ENCODE measurements at places on chromosomes 2 and 18.
A peak's percentile ranks its signal among the peaks of the same experiment; 100 is the strongest.

- DNase-seq = no peak
These were observed 551.3 kb downstream of the CMPK2 start for GRCh38 chr2:6314218-6314960.

DNA sequence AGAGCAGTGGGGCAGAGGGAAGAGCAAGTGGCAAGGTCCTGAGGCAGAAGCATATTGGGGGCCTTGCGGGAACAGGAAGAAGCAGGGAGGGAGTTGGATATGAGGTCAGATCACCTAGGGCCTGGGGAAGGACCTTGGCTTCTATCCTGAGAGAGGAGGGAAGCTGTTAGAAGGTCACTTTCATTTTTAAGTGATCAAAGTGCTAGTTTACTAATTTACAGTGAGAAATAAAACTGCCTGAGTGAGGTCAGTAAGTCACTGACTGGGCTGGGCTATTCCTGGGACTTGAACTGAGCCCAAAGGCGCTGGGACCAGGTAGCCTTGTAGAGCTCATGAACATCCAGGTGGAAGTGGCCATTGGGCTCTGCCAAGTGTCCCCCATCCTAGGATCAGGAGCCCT lies 76.6 kb upstream of the B3GNT7 start:
- DNase-seq = no peak

DNA sequence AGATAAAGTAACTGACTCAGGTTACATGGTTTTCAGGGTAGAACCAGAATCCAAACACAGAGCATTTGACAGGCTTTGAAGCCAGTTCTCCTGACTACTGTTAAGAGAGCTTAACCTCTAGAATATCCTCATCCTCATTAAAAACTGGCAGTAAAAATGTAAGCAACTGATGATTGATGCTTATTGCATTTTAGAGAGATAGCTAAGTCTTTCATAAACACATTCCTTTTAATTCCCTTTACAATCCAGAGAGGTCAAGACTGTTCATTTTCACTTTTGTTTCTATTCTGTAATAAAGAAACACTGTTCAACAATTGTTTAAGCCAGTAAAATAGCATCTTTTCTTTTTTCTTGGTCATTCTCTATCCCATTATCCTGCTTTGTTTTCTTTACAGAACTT lies 53.9 kb upstream of the RAB27B start:
- peak; percentile 80 for DNase-seq

- no peak for DNase-seq
These were observed 106.8 kb upstream of the LYPD6 start for GRCh38 chr2:149223472-149224095.

DNA sequence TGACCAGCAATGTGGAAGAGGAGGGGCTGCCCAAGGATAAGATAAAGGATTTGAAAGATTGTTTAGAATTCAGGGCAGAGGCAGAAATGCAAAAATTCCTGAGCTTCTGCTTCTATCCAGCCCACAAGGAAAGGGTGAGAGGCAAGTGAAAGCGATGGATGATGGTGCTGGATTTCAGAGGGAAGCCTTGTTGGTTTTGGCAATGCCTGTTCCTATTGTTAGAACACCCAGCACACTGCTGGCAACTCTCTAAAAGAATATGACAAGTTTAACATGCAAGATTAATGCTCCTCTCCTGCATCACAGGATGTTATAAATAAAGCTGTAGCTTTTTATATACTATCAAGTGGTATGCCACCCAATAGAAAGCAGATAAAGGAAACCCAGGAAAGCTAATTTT lies 92.6 kb downstream of the ZNF385B start:
- DNase-seq = peak; percentile 59

DNA sequence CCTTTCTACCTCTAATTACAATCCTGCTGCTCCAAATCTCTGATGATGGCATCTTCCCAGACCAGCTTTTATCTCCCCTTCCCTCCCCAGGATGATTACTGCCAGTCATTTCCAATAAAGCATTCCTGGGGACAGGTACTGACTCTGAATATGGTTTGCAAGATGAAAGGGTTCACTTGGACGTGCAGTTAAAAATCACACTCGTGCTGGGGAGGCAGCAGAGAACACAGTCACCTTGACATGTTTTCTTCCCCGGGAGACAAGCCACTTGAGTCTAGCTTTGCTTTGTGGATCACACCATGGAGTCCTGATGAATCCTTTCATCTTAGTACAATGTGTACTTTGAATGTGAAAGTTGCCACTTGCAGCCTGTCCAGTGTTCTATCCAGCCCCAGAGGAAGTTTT lies 175.0 kb downstream of the ALPK2 start:
- no peak for DNase-seq

DNA sequence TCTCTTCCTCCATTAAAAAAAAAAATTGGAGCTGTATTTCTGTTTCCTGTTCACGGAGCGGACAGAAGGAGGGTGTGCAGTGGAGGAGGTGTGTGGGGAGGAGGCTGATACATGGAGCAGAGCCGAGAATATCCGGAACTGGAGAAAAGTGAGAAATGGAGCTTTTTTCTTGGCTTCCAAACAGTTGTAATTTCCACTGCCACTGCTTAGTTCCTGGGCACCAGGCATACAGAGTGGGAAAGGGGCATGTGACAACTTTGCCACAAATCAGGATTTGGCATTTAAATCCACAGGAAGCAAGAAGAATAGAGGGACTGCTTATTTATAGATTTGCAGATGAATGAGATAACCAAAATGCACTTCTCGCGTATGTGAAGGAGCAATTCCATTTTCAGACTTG lies 71.2 kb downstream of the BCL11A start:
- DNase-seq = no peak

GRCh38 chr2:160394153-160394552 lies 99.5 kb downstream of the RBMS1 start:
- DNase-seq = no peak

DNA sequence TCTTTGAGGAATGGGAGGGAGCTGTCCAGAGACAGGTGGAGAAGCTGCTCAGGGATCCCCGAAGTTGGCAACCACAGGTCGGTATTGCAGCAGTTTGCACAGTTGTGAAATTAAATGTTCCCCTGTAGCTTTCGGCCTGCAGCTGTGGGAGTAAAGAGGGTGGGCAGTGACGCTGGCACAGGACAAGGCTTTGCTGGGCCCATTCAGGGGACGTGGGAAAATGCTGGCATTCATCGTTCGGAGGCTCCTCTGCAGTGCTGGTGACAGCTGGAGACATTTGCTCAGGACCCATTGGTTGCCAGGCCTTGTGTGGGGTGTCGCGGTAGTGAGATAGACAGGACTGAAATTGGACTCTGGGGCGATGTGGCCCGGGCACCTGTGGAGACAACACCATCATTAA lies 173.7 kb downstream of the MYCN start:
- no peak for DNase-seq

- no peak for DNase-seq
These were observed 89.1 kb downstream of the MAP2 start for GRCh38 chr2:209512971-209513370.

DNA sequence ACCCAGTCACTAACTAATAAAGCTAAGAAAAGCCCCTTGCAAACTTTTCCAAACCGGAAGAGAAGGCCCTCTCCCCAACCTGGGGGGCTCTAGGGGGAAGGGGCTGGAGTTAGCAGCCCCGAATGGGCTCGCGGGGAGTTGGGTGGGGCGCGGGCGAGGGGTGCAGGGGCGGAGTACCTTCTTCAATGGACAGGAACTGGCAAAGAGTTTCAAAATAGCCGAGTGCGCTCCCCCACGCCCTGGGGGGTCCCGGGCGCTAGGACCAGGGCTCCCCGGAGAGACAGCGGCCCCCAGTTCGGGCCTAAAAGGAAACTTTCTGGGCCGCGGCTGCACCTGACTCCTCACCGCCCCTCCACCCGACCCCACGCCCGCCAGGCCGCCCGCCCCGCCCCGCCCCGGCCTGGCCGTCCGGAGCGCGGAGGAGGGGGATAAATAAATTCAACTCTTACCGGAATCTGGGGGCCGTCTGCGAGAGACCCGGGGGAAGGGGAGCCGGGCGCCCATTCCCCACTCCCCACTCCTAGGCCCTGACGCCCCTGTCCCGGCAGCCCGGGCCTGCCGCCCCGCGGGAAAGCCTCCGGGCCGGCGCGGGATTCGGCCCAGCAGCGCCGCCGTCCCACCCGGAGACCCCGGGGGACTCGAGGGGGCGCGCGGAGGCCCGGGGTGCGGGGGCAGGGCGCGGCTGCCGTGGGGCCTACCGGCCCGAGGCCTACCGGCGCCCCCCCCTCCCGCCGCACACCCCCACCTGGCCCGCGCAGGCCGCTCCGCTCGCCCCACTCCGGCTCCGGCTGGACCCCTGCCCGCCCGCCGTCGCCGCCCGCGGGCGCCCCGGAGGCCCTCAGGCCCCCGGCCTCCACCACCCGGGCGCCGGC lies 868 bp downstream of the INO80D start:
- peak; percentile 20 for DNase-seq

GRCh38 chr18:35374708-35375107 lies 2.4 kb downstream of the ZNF396 start:
- DNase-seq = no peak

- no peak for DNase-seq
These were observed 28.2 kb downstream of the PELI1 start for GRCh38 chr2:64115808-64116598.

DNA sequence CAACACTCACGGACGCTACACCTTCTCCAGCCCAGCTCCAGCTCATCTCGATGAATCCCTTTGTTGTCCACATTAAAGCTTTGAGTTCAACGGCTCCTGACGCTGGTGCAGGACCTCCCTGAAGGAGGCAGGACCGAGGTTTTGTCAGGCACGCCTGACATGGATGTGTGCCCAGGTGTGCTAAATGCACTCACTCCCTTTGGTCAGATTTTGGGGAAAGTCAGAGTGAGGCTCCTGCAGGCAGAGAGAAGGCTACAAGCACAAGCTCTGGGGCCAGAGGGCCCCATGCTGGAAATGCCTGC lies 78.6 kb downstream of the NDUFA10 start:
- DNase-seq = no peak

GRCh38 chr2:127278959-127279358 lies 15.0 kb downstream of the ERCC3 start:
- no peak for DNase-seq

DNA sequence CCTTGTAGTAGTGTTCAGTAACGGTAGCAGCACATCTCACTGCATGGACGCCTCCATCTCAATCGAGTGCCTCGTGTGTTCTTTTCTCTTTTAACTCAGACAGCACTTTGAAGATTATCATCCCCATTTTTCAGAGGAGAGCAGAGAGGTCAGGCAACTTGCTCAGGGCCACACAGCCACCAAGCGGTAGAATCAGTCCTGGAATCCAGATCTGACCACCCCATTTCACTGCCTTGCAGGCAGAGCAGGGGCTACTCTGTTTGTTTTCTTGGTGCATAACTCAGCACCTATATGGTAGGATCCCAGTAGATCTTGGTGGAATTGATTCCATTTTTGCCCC lies 129.5 kb downstream of the SMAD7 start:
- DNase-seq = no peak

DNA sequence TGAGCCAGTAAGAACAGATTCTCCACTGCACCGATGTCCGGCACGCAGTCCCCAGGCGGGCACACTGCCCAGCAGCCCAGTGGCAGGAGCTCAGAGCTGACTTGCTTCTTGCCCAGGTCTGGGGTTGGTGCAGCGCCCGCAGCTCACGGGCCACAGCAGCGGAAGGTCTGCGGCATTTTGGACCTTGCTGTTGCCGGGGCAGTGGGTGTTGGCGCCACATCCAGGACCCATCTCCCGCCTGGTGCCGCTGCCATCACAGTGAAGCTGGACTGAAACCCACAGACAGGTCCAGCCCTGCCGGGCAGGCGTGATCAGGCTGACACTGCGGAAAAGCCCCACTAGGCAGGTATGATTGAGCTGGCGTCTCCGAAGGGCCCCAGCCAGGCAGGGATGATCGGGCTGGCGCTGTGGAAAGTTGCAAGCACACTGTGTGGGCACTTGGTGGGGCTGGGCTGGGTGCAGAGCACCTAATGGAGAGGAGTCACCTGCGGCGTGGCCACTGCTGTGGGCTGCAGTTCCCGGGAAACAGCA lies 75.5 kb downstream of the SLC66A2 start:
- DNase-seq = no peak

GRCh38 chr2:105777031-105777482 lies 32.3 kb downstream of the NCK2 start:
- DNase-seq = no peak

GRCh38 chr2:136322428-136322827 lies 204.5 kb upstream of the CXCR4 start:
- DNase-seq = no peak

- DNase-seq = peak; percentile 88
These were observed 240.0 kb upstream of the NT5C1B start for GRCh38 chr2:18829251-18829902.

- DNase-seq = peak; percentile 81
These were observed 156.4 kb upstream of the MMADHC start for GRCh38 chr2:149743842-149744448.

GRCh38 chr2:8652774-8653426 lies 29.0 kb upstream of the ID2 start:
- DNase-seq = no peak

DNA sequence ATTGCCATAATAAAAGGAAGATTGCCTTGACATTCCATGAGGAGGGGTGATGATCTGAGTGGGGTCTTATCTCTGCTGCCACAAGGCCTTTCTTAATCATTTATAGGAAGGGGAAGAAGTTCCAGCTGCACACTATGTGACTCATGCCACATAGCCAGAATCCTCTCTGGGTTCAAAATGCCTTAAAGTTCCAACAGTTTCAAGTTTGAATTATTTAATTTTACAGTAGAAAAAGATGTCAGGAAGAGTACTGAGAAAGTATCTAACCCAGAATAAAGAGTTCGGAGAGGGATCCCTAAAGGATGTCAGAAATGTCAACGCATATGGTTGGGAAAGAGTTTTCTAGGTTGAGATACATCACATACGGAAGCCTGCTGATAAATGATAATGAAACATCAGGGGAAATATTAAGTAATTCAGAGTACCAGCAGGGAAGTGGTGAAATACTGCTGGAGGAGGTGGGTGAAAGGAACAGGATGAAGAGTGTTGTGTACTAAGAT lies 999.9 kb downstream of the TSN start:
- peak; percentile 62 for DNase-seq

DNA sequence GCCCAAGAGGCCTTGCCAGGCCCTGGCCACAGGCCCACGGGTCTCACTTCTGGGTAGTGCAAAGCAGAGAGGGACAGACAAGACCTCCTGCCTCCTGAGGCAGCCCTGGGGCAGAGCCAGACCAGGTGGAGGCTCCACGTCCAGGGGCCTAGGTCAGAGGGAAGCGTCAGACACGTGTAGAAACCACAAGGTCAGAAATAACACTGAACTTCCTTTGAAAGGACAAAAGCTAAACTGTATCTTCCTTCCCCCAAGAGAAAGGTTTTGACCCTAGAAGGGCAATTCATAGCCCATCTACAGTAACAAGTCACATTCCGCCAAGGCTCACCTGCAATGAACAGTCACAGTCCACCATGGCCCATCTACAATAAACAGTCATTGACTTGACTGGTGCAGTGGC lies 17.9 kb downstream of the SDC1 start:
- DNase-seq = no peak

DNA sequence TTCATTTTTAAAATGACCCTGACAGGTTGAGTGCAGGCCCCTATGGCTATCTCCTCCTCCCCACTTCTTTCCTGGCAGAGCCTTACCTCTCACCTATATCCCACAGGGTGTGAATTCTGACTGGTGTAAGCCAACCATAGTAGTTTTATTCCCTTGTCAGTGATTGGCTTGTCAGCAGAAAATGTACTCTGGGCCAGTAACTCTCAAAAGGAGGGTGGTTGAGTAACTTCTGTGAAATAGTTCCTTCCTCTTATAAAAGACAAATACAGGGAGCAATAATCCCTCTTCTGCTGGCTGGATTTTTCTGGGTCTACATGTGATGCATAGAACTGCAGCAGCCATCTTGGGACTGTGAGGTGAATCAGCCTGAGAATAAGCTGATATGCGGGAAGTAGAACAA lies 83.4 kb downstream of the RAPH1 start:
- peak; percentile 64 for DNase-seq
